ENCODE measurements at places on chromosomes 13 and 19.
A peak's percentile ranks its signal among the peaks of the same experiment; 100 is the strongest.

GRCh38 chr19:12996406-12997094 lies 1.3 kb downstream of the NFIX start:
- no peak for DNase-seq

- peak; percentile 66 for DNase-seq
Observed at GRCh38 chr19:3132971-3133792, 2.7 kb upstream of the GNA15 start.

- DNase-seq, result no peak
Observed at GRCh38 chr19:6354098-6354674, 7.1 kb upstream of the CLPP start.

DNA sequence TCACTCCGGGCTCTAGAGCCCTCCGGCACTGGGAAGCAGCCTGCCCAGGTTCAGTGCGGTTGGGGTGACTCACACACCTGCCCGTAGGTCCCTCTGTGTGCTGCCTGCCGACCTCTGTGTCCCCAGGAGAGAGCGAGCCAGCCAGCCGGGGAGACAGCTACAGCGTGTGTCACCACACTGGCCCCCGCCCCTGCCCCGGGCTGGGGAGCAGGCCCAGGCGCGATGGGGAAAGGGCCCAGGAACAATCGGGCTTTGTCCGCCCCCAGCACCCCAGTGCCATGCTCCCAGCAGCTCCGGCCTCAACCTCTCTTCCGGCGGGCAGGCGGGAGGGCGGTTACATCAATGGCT lies at the start of gene KLK6:
TSS of gene KLK6 (minus strand) at position 179 of the 348 bp plus-strand sequence. CDS start 1,487 bp downstream, outside the sequence.
- DNase-seq, result no peak

GRCh38 chr13:26558074-26558805 lies 757 bp downstream of the WASF3 start:
- no peak for DNase-seq

- DNase-seq, result no peak
Observed at GRCh38 chr19:42148266-42148665, 16.0 kb upstream of the POU2F2 start.

DNA sequence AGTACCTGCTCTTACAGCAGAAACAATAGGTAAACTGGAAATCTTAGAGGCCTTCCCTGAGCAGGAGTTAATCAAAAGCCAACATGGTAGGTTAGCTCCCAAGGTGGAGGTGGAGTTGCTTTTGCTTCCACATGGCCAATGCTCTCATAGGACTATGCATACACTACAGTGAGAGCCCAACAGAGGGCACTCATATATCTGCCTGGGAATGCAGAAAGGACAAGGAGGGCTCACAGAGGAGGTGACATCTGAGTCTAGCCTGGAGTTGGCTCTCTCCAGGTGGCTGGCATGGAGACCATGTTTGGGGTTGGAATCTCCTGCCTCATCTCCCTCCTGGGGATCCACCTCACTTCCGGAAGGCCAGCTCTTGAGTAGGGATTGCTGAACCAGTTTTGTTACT lies 34.6 kb downstream of the ATP8A2 start:
- no peak for DNase-seq

DNA sequence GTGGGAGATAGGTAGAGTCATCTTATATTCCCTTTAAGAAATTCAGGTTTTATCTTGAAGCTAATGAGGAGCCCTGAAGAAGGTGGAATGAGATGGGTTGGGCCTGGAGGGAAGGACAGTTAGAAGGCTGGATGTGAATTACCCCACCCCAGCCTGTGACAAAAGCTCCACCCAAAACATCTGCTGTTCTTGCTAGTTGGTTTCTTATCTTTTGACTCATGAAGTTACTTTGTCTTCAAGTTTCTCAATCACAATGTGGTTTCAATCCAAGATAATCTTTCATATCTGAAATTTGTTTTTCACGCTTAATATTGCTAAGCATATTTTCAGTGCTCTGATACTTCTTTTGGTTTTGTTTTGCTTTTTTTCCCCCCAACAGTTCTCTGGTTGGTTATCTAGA lies 38.3 kb upstream of the HMGB1 start:
- no peak for DNase-seq

DNA sequence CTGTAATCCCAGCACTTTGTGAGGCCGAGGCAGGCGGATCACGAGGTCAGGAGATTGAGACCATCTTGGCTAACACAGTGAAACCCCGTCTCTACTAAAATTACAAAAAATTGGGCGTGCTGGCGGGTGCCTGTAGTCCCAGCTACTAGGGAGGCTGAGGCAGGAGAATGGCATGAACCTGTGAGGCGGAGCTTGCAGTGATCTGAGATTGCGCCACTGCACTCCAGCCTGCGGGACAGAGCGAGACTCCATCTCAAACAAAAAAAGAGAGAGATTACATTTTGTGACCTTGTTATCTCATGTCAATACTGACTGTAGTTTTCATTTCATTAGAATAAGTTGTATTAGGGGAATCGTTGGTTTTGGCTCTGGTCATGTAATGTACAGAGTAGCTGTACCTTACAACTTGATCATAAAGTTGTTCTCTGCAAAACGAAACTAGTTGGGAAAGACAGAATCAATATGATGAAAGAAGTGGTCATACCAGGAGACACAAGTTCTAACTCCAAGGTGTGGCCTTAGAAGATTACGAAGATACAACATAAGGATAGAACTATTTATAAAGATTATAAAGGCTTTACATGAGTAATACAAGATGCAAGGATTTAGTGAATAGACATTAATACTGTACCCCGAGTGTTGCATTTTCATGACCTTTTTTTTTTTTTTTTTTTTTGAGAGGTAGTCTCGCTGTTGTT lies 15.3 kb downstream of the TMEM38A start:
- no peak for DNase-seq

DNA sequence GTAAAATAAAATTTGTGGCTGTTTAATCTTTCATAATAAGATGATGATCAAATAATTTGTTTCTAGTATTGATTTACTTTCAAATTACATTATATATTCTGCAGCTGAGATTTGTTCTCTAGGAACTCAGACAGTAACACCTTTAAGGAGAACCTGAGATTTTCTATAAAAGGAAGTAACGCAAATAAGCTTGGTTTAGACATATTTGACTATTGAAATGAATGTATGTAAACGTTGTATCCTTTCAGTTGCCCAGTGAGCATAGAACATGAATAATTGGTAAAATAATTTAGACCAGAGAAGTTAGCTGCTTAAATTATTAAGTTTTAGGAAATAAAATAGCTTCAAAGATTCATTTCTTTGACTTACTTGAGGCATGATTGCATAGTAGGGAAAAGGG lies 3.1 kb downstream of the CDK8 start:
- no peak for DNase-seq

DNA sequence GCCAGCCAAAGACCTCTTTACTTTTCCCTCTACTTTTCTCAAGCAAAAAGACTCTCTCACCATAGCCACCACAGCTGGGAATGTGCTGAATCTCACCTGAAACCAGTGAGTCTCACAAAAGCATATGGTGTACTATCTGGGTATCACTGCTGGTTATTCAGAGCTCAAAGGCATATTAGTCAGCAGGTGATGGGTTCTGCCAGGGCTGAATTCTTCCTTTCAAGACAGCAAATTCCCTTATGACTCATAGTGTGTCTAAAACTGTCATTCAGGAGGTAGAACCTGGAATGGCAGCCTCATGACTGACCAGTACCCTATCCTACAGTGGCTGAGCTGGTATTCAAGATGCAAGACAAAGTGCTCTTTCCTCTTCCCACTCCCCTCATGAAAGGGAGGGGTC lies 2859.1 kb downstream of the PCDH9 start:
- no peak for DNase-seq

DNA sequence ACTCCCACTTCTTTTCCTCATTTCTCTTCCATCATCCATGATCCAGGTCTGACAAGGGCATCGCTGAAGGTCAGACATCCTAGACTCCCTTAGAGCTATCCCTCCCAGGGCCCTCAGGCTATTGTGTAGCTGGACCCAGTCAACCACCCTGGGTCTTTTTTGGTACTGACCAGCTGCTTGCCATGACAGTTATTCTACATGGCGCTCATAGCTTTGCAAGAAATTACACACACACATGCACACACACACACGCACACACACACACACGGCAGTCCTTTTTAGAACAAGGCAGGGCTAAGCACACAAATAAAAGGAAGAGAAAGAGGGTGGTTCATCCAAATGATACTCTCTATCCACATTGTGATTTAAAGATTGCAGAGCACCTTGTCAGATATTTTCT lies 18.3 kb downstream of the SIAH3 start:
- DNase-seq, result no peak

DNA sequence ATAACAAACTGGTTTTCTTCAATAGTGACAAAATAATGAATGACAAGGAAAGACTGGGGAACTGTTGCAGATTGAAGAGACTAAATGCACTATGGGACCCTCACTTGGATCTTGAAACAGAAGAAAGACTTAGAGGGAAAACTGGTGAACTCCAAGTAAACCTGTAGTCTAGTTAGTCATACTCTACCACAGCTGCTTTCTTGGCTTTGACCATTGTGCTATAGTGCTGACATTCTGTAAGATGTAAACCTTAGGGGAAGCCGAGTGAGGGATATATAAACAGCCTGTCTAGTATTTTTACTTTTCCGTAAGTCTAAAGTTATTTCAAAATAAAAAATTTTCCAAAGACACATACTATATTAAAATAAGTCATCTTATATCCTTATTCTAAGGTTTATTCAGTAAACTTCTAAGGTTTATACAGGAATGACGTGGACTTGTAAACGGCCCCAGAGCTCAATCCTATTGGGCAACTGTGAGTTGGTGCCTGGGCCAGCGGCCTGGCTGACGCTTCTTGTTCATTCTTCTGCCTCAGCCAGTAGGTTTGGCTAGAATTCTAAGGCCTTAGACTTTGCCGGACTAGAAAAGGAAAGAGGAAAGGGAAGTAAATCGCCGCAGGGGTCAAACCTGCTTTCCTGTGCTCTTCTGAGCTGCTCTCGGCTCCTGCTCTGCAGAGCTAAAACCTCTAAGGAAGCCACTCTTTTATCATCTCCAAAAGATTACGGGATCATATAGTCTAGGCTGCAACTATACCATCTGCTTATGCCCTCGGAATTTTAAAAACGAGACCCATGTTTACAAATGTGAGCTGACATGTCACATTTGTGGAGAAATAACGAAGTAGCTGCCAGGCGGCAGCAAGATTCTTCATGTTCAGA lies 33.6 kb upstream of the UBE2L5 start:
- DNase-seq, result no peak

- no peak for DNase-seq
Observed at GRCh38 chr19:35360880-35361420, 2.7 kb downstream of the FFAR3 start.

GRCh38 chr13:101570410-101570809 lies 117.9 kb downstream of the ITGBL1 start:
- no peak for DNase-seq

DNA sequence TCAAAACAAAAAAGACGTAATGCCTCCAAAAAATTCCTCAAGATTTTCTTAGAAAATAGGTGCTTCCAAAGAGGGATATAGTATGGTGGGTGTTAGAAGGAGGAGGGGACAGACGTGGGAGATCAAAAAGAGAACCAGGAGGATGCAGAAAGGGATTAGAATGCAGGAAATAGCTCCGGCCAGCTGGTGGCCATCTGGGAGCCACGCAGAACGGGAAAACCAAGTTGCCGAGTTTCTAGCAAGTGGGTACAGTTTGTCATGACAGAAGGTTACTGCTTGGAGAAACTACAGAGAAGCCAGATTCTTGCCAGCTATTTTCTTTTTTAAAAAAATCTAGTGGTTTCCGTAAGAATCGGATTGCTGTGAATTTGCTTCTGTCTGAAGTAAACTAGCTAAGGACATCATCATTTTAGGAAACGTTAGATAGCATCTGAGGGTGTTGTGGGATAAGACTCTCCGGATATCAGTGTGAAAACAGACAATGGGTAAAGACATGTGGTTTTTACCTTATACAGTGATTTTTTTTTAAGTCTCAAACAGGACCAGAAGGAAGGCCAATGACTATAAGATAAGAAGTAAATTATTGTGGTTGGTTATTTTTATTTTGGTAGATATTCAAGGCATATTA lies 104.9 kb downstream of the HSPH1 start:
- no peak for DNase-seq

DNA sequence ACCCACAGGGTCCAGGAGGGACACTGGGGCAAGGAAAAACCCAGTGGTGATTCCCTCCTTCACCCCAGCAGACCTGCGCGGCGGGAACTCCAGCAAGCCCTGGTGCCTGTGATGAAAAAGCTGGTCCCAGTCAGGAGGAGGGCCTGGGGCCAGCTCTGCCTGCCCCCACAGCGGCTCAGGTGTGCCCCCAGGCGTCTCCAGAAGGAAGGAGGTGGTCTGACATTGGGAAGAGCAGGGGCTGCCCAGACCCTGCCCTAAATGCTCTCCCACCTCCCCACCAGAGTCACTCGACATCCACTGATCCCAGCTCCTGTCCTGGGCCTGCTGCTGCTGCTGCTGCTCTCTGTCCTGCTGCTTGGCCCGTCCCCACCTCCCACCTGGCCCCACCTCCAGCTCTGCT lies 6.2 kb downstream of the PTH2 start:
- DNase-seq, result no peak

- DNase-seq, result no peak
Observed at GRCh38 chr19:37925212-37925611, 18.2 kb downstream of the SIPA1L3 start.

DNA sequence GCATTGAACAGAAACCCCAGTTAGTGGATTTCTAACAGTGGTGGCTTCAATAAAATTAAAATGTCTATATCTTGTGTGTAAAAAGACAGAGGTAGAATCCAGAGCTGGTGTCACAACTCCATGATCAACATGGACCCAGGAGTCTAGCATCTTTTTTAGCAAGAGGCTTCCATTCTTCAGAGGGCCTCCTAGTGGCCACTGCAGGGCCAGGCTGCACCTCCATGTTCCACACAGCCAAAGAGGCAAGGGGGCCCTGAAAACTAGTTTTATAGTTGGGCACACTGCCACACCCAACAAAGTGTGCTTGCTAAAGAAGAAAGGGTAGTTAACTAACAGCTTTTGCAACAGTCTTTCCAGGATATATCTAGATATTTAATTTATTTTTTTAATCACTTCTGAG lies 12.9 kb downstream of the N4BP2L1 start:
- DNase-seq, result no peak

- no peak for DNase-seq
Observed at GRCh38 chr13:106078191-106078590, 457.3 kb downstream of the EFNB2 start.

DNA sequence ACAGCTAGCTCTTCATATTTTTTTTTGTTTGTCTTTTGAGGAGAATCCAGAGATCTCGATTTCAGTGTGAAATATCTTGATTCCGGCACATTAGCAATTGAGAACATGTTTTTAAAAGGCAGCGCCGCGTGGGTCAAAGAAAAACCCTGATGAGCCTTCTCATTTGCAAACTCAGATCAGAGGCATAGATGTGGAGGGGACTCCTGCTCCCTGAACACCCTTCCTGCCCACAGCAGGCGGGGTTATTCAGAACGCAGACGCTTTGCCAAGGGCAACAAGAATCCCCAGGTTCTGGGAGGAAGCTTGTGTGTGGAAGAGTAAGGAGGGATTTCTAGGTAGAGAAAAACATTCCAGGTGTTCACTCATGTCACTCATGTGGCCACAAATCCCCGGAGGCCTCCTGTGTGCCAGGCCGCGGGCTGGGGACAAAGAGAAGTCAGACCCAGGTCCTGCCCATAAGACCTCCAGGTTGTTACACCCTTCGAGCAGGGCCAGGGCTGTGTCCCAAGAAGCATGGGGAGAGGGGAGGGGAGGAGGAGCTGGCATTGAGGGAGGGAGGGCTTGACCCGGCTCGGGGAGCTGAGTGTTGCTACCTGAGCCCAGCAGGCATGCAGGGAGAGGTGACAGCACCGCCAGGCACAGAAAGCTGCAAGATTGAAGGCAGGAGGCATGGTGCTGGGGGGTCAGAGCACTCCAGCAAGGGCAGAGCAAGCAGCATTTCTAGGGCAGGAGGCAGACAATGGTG lies 15.9 kb upstream of the IGLON5 start:
- DNase-seq, result no peak
